ENCODE measurements at places on chromosomes 16 and 17.

DNA sequence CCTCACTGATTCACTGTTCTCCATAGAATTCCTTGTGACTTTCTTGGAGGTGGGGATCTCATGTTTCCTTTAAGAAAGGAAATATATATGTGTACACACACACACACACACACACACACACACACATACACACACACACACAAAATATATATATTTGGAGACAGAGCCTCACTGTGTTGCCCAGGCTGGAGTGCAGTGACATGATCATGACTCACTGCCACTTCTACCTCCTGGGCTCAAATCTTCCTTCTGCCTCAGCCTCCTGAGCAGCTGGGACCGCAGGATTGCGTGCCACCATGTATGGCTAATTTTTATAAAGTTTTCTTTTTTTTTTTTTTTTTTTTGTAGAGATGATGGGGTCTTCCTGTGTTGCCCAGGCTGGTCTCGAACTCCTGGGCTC is 45.9 kb downstream of the CDH13 start:
- DNase-seq = no peak

DNA sequence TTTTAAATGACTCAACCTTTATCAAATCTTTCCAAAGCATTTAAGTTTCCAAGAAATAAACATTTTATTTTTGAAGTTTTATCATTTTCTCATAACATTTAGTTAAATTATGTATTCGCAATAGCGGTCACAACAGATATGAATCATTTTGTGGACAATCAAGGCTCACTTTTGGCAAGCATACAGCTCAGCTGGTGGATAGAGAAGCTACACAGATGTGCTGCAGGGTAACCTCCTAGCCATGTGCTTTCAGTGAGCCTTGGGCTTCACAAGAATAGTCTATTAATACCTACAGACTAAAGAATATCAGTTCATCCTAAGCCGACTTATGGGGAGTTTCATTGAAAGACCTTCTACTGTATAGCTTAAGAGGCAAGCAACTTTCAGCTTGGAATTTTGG is 144.8 kb downstream of the MRTFB start:
- no peak for DNase-seq

GRCh38 chr16:64892835-64893785 is 228.8 kb downstream of the CDH11 start:
- DNase-seq = no peak

DNA sequence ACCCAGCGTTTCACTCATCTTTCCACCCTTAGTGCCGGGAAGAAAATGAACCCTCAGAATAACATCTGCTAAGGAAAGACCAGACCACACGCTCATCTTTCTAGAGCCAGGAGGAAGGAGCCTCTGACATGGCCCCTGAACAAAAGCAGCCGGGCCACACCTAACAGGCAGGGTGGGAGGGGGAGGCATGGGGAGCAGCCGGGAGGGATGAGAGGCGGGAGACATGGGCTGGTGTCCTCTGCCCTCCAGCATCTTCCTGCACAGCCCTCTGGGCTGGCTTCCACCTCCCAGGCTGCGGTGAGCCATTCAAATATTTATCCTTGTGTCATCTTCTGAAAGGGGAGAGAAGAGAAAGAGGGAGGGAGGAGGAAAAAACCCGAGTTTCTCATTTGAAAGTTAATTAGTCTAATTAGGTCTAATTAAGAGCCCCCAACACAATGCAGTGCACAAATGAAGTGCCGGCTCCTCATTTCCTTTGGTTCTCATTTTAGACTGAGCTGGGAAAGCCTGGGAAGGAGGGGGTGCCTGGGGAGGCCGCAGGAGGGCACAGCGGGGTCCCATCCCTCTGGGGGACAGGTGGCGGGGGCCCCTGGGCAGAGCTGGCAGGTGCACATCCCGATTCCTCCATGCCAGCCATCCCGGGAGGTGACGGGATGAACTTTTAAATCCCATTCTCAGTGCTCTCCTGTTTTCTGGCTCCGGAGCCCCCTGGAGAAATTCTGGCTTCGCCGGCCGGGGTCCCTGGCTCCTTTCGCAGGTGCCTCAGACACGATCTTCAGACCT is 90.5 kb downstream of the ENGASE start:
- no peak for DNase-seq

DNA sequence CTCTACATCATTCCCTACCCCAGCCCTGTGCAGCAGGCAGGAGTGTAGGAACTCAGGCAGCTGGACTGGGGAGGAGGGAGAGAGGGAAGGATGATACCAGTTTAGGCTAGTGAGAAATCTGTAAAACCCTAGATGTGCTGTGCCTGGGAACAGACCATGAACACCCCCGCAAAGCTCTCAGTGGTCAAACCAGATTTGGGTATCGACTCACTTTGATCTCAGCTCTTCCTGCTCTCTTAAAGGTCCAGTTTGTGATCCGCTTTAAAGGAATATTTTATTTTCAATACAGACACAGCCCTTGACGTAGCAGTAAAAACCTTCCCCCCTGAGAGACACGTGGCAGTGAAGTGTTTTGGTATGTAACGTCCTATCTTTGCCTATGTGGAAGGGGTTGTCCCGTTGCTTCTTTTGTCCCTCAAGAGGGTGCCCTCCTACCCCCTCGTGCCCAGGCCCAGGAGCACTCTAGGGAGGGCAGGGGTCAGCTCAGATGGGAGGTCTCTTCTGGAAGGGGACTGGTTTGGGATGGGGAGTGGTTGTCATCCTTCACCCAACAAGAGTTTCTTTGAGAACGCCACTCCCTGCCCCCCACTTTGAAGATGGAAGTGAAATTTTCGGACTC is 19.3 kb upstream of the TBX2 start:
- no peak for DNase-seq

All from stimulated activated CD4-positive, alpha-beta T cell treated with anti-CD3 and anti-CD28 coated beads, TNF-alpha, amount 100 ng/mL, for 1 hour (primary cell).